NCI-H774 (cell line): ENCODE measurements at places on chromosomes 1 and 21.

DNA sequence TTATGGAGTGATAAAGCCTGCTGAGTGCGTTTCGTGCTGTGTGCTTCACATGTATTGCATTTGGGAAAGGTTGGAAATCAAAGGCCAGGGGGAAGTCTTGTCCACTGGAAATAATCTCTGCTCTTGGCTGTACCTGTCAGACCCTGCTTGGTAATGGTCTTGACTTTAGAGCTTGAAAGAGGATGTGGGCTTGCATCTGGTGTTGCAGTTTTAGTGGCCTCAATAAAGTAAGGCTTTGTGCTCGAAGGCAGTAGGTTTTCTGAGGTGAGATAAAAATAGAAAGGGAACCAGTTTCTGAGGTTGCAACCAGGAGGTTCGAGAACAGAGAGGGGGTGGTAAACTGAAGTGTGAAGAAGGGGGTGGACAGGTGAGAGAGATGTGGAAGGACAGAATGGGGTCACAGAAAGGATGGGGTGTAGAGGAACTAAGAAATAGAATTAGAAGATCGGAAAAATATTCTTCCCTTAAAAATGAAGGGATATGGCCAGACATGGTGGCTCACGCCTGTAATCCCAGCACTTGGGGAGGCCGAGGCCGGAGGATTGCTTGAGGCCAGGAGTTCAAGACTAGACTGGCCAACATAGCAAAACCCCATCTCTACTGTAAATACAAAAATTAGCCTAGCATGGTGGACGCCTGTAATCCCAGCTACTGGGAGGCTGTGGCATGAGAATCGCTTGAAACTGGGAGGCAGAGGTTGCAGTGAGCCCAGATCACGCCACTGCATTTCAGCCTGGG lies 1.5 kb downstream of the S100PBP start:
- DNase-seq, result no peak

DNA sequence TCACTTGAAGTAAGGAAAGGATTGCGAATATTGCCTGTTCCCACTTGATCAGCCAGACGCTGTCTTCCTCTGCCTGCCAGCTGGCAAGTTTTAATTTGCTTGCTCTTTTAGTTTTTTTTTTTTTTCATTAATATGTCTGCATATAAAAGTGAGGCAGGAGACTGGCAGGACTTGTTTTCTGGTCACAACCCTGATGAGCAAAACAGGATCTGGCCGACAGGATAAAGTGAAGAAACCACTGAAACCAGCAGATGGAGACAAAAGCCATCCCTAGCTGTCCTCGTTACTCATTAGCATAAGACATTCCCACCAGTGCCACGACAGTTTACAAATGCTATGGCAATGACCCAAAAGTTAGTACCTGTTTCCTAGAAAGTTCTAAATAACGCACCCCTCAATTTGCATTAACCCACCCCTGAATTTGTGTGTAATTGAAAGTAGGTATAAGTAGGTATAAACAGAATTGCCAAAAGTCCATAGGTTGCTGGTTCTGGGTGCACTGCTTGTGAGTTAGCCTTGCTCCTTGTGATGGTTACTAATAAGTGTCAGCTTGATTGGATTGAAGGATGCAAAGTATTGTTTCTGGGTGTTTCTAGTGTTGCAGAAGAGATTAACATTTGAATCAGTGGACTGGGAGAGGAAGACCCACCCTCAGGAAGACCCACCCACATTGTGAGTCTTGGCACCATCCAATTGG lies 60.8 kb downstream of the ZNF684 start:
- DNase-seq, result peak; percentile 29

- no peak for DNase-seq
Observed at GRCh38 chr1:65459397-65459768, 38.9 kb downstream of the LEPR start.

GRCh38 chr1:241767737-241768136 lies 80.3 kb upstream of the EXO1 start:
- no peak for DNase-seq

GRCh38 chr1:20265250-20265649 lies 25.4 kb upstream of the VWA5B1 start:
- no peak for DNase-seq

DNA sequence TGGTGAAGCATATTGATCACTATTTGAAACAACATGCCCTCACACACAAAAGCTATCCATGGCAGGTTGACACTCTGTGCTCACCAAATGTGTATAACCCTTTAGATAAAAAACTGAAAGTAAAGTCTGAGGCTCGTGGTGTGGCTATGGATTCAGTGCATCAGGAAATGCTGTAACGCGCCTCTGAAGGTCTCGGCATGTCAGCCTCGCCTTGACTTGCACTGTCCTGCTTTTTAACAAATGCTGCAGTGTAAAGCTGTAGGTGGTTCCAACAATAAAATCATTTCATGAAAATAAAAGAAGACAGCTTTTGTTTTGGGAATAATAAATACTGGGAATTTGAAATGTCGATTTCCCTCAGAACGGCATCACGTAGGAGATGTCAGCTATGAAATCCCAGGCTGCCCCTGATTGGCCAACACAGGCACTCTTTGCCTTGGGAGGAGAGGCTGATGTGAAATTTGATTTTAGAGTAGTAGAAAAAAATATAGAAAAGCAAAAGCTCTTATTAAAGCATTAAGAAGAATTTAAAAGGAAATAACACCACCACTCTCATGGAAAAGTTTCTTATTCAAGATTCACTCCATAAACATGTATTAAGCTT lies 168.2 kb downstream of the DSCAM start:
- DNase-seq, result no peak

DNA sequence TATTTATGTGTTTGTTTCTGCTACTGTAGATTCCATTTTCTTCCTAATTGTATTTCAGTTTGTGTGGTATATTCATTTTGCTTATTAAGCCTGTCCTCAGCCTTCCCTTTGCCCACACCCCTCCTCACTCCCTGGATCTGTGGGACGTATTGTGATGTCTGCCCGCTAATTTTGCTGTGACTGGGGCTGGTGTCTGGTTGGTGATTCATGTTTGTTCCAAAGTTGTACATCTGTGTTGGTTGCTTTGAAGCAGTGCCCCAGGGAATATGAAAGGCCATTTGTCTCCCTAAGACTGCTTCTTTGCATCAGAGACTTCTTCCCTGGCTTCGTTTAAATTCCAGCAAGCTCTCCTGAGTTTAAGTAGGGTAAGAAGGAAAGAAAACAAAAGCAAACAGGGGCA lies 289.5 kb upstream of the SGIP1 start:
- DNase-seq, result no peak

DNA sequence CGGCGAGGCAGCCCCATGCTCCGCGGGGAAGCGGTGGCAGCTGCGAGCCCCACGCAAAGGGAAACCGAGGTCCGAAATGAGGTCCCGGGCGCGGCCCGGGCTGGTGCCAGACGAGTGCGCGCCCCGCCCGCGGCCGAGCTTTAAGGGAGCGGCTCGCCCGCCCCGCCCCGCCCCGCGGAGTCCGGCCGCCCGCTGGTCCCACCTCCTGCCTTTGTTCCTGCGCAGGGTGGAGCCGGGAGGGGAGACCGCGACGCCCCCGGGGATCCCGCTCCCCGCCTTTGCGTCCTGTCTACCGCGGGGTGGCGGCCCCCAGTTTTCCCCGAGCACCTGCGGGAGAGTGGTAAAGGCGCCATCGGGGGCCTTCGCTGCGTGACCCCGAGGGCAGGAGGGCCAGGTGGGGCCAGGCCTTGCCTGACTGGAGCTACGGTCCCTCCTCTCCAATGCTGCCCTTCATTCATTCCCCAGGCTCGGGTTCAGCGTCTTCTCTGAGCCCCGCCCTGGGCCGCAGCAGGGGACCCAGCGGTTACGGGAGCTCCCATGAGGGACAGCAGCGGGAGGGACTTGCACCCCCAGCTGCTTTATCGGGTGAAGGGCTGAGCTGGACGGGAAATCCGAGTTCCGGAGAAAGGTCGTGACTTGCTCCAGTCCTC lies at the start of gene HES2:
TSS of gene HES2 (minus strand) at position 116 of the 650 bp plus-strand sequence. CDS start at position 17, 99 bp downstream.
- no peak for DNase-seq

GRCh38 chr1:27570356-27570755 lies 33.6 kb downstream of the AHDC1 start:
- no peak for DNase-seq

DNA sequence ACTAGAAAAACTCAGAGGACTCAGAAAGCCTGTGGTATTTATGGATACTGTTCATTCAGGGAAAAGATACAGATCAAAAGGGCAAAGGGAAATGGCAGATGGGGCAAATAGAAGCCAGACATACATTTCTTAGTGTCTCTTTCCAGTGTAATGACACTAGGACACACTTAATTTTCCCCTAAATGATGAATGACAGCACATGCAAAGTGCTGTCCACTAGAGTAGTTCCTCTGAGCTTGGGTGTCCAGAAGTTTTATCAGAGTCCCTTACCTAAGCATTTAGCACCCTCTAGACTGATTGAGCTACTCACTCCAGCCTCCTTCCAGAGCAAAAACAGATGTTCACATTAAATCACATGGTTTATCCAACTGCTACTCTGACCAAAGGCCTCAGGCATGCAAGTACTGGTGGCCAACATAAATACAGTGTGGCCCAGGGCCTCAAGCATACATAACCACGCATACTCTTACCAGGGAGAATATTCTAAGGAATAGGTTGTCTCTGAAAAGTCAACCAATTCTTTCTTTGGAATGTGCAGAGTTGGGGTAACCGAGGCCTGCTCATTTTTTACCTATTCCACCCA lies 166.9 kb downstream of the NCAM2 start:
- DNase-seq, result no peak
